GM23338 (cell line): ENCODE measurements at places on chromosomes 3 and 15. TPM values are rescaled to one million over a fixed set of nuclear protein-coding genes. Genes with fewer than 3 reads are reported as not detected.

- no peak overlapping the region for H3K4me3 ChIP-seq
- no peaks in the 10 kb centered on the region for H3K27me3 ChIP-seq
- DNase-seq: no peak
Observed at GRCh38 chr3:186691676-186692075, 25.5 kb upstream of the KNG1 start.

GRCh38 chr3:145087038-145087437 is 1073.9 kb downstream of the PLOD2 start:
- no peaks in the 10 kb centered on the region for H3K27me3 ChIP-seq
- H3K36me3 ChIP-seq: no peaks in the 10 kb centered on the region
- H3K4me3 ChIP-seq: no peak overlapping the region
- no peak overlapping the region for H3K27ac ChIP-seq
- DNase-seq: no peak

DNA sequence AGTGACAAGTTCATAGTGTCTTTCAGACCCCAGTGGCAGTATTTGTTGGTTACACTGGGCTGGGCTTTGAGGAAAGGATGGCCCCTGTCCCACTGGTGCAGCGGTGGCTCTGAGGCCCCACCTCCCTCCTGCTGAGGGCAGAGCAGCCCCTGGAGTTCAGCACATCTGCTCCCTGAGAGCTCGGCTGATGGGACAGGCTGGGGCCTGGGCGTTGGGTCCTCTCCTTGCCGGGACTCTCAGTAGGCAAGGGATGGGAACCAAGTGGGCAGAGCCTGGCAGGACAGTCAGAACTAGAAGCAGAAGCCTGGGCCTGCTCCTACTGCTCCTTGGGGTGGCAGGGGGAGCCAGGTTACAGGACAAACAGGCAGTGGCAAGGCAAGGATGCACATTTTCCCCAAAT is 114.5 kb downstream of the NUP210 start:
- H3K27me3 ChIP-seq: no peaks in the 10 kb centered on the region
- DNase-seq: no peak
- no peak overlapping the region for H3K4me3 ChIP-seq

- H3K4me3 ChIP-seq: no peak overlapping the region
- H3K36me3 ChIP-seq: no peaks in the 10 kb centered on the region
- H3K4me1 ChIP-seq: no peaks in the 10 kb centered on the region
- no peaks in the 10 kb centered on the region for H3K27me3 ChIP-seq
- no peak overlapping the region for H3K27ac ChIP-seq
- no peak for DNase-seq
Observed at GRCh38 chr15:81254277-81254915, 57.7 kb downstream of the IL16 start.

DNA sequence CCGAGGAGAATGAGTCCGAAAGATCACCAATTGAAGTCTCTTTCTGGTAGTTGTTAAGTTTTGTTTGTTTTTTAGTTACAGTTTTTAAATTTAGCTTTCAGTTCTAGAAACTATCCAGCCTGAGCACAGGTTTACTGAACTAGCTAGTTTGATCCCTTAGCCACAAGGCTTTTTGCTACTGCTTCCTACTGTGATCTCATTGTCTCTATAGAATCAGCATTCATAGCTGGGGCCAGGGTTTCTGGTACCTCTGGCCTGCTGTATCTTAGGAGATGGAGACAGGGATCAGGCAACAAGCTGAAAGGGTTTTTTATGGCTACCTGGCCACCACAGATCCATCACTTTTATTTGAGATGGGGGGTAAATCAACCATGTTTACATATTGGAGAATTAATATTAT is 37.0 kb downstream of the GOLM2 start:
- H3K36me3 ChIP-seq: no peaks in the 10 kb centered on the region
- no peaks in the 10 kb centered on the region for H3K27me3 ChIP-seq
- peak overlapping the region; percentile 2 for H3K27ac ChIP-seq
- H3K4me3 ChIP-seq: no peak overlapping the region

DNA sequence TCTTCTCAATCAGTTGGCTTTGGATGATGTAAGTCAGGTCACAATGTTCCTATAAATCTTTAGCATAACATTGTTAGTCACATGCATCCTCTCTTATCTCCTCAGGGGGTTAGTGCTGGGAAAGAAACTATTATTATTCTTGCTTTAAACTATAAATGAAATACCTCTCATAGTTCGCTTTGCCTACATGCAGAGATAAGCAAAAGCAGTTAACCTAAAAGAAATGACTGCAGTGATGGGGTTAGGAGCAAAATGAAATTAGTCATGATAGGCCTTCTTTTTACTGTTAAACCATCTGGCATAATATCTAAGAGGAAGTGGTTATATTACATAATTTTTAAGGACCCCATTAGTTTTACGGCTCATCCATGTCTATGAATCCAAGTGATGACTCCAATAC is 91.7 kb upstream of the IGSF10 start:
- peaks cover 9% of the 10 kb centered on the region for H3K4me1 ChIP-seq
- H3K27me3 ChIP-seq: no peaks in the 10 kb centered on the region
- no peak overlapping the region for H3K27ac ChIP-seq
- H3K36me3 ChIP-seq: no peaks in the 10 kb centered on the region
- no peak overlapping the region for H3K4me3 ChIP-seq
- no peak for DNase-seq

GRCh38 chr15:38024293-38025091 is 90.1 kb downstream of the TMCO5A start:
- no peaks in the 10 kb centered on the region for H3K27me3 ChIP-seq
- H3K36me3 ChIP-seq: no peaks in the 10 kb centered on the region
- H3K4me1 ChIP-seq: no peaks in the 10 kb centered on the region

GRCh38 chr3:134341389-134341788 is 32.9 kb downstream of the AMOTL2 start:
- H3K27ac ChIP-seq: no peak overlapping the region
- no peaks in the 10 kb centered on the region for H3K27me3 ChIP-seq
- DNase-seq: no peak
- no peaks in the 10 kb centered on the region for H3K4me1 ChIP-seq

GRCh38 chr3:149021830-149022229 is 30.5 kb downstream of the GYG1 start:
- H3K27me3 ChIP-seq: no peaks in the 10 kb centered on the region
- DNase-seq: peak; percentile 48
- H3K4me1 ChIP-seq: peaks cover 26% of the 10 kb centered on the region
- H3K27ac ChIP-seq: peak overlapping the region; percentile 82
- H3K4me3 ChIP-seq: no peak overlapping the region
- H3K36me3 ChIP-seq: peaks cover 19% of the 10 kb centered on the region

DNA sequence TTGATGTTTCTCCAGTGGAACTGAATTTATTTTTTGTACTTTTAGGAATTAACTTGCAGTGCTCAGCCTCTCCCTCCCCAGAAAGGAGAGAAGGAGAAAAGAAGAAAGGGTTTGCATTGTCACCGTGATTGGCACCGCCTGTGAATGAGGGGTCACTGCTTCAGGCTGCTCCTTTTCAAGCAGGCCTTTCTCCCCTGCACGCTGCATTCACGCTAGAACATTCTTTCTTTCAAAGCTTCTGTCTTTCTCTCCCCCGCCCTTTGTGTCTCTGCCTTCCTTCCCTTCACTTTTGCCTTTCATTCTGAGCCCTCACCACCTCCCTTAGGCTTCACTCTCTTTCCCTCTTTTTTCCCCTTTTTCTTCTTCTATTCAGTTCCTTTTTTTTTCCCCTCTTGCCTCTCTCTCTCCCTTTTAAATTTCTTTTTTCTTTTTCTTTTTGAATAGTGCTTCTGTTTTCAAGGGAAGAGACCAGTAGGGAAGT is 42.4 kb downstream of the ZNF710 start:
- no peak overlapping the region for H3K27ac ChIP-seq
- H3K27me3 ChIP-seq: no peaks in the 10 kb centered on the region
- no peaks in the 10 kb centered on the region; the same call in 1 of the 2 replicates for H3K4me1 ChIP-seq
- DNase-seq: peak; percentile 27

DNA sequence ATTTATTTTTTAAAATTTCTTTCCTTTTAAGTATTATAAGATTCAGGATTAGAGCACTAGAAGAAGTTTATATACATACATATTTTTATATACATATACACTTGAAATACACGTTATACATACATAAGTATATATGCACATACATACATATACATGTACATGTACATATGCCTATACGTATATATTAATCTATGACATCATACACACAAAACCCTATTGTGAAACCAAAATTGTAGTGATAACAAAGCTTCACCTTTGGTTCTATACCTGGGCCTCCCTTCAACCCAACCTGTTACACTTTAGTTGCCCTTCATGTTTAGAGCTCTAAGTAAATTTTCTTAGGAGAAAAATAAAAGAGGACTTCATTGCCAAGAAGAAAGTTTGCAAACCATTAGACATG is 17.0 kb downstream of the AADACL2 start:
- H3K36me3 ChIP-seq: no peaks in the 10 kb centered on the region
- no peaks in the 10 kb centered on the region for H3K4me1 ChIP-seq
- H3K4me3 ChIP-seq: no peak overlapping the region
- no peak for DNase-seq

- H3K27ac ChIP-seq: no peak overlapping the region
- no peaks in the 10 kb centered on the region for H3K4me1 ChIP-seq
- no peaks in the 10 kb centered on the region for H3K27me3 ChIP-seq
- no peaks in the 10 kb centered on the region for H3K36me3 ChIP-seq
Observed at GRCh38 chr3:125087768-125088391, 32.1 kb upstream of the HEG1 start.

- H3K27me3 ChIP-seq: peaks cover 13% of the 10 kb centered on the region; the same call in 1 of the 2 replicates
- H3K36me3 ChIP-seq: no peaks in the 10 kb centered on the region
- H3K4me1 ChIP-seq: peaks cover 31% of the 10 kb centered on the region
Observed at GRCh38 chr3:64490180-64490724, 197.5 kb downstream of the ADAMTS9 start.

Gene CLK3
- total RNA-seq: 59.1 and 67.7 TPM in 2 replicates
